ENCODE measurements at places on chromosomes 12 and 14.

GRCh38 chr14:91523972-91524371 is 13.9 kb upstream of the PPP4R3A start:
- DNase-seq, result no peak

GRCh38 chr12:118238888-118239287 is 103.0 kb downstream of the PEBP1 start:
- no peak for DNase-seq

DNA sequence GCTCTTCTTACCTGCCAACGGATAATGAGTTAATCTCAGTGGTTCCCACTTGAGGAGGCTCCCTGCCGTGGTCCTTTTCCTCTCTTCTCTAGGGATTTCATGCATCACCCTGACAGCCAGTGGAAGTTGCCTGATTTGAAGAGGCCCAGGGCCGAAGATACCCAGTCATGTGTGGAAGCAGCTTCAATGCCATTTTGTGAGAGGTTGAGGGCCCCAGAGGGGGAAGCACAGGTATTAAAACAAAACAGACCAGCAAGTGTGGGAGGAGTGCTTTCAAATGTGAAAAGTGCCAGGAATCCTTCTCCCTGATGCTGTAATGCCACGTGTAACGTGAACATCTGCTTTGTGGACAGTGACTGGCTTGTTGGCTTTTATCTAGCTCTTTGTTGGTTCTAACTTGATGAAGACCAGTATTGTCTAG is 1.5 kb downstream of the TCP11L2 start:
- no peak for DNase-seq

- DNase-seq, result no peak
Observed at GRCh38 chr14:38291681-38292467, 36.0 kb upstream of the CLEC14A start.

- DNase-seq, result no peak
Observed at GRCh38 chr12:41972196-41972595, 172.5 kb downstream of the GXYLT1 start.

- no peak for DNase-seq
Observed at GRCh38 chr14:77543637-77544334, 45.2 kb upstream of the ISM2 start.

GRCh38 chr14:104855532-104856090 is 9.5 kb upstream of the CEP170B start:
- DNase-seq, result no peak

DNA sequence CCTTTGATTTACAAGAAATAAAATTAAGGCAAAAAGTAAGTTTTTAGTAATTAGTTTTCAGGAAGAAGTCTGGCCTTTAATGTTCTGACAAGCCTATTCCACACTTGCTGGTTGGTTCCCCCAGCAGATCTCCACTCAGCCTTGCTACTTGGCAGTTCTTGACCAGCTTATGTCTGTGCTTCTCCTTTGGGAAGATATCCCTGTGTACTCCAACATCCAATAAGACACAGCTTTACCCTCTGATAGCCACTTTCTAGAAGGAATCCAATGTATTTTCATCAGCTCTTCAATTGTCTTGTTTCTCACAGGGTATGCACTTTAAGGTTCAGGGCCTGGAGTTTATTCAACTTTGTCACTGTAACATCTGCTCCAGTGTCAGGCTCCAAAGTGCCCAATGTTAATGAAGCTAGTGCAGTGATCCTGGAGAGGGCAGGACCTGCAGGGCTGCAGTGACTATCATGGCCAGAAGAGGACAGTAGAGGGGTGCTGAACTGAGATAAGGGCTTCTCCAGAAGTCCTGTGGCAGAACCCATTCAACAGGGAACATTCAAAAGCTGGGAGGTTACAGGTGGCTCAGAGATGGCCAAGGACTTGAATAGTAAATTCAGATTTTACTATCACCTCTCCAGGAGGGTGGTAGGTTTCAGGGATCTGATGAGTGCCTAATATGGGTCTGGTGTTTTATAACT is 22.9 kb downstream of the JKAMP start:
- DNase-seq, result no peak

DNA sequence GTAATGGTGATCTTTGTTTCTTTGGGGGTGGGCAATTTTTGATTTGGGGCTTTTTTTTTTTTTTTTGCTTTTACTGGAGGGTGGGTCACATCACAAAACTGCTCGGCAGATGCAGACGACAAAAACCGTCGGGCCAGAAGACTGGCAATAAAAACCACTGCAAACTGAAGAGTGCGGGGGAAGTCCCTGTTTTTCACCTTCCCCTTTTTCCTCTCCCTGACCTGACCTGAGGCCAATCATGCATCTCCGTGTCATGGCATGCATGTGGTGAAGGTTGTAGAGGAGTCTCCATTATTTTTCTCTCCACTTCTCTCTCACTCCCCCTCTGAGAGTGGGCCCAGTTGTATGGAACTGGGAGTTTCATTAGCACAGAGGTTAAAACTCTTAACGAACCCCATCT is 57.5 kb downstream of the AP5M1 start:
- no peak for DNase-seq

- no peak for DNase-seq
Observed at GRCh38 chr14:51744372-51745130, 92.8 kb downstream of the FRMD6 start.

- no peak for DNase-seq
Observed at GRCh38 chr12:111174251-111174960, 194.5 kb downstream of the PHETA1 start.

- DNase-seq, result peak; percentile 49
Observed at GRCh38 chr14:53979747-53980642, 23.4 kb upstream of the BMP4 start.

DNA sequence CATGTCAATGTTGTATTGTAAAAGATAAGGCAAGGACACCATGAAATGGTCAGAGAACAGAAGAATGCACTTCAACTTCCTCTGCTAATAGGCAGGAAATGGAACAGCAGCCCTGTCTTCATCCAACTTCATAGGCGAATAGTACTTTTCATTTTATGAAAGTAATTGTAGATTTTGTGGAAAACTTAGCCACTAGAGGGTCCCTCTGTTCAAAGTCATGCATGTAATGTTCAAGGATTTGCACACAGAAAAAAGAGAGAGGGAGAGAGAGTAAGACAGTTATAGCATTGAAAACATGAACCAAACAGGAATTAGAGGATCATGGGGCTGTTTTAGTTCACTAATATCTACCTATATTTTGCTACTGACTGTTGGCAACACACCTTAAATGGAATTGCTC is 172.2 kb downstream of the FLRT2 start:
- DNase-seq, result no peak

DNA sequence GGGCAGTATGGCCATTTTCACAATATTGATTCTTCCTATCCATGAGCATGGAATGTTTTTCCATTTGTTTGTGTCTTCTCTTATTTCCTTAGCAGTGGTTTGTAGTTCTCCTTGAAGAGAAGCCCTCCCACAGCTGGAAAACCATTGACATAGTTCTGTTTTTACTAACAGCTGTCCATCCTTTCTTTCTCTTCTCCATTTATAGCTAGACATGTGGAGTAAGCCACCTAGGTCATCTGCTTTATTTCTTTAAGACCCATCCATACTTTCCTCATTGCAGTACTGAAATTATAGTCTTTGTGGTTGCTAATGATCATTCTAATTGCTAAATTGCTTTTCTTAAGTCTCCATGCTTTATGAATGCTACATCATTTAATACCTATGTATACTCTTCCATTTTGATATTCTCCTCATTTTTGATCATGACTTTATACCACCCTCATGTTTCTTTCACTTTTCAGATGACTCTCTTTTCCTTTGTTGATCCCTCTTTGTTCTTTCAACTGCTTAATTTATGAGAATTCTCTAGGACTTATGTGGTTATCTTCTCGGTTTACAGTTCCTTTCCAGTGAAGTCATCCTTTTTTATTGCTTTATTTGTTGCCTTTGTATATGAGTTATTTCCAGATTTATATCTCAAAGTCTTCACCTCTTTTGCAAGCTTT is 114.2 kb downstream of the PCNX1 start:
- DNase-seq, result no peak

Data from lower leg skin (tissue), 4 donors.